ENCODE measurements at places on chromosomes 5 and 9.

DNA sequence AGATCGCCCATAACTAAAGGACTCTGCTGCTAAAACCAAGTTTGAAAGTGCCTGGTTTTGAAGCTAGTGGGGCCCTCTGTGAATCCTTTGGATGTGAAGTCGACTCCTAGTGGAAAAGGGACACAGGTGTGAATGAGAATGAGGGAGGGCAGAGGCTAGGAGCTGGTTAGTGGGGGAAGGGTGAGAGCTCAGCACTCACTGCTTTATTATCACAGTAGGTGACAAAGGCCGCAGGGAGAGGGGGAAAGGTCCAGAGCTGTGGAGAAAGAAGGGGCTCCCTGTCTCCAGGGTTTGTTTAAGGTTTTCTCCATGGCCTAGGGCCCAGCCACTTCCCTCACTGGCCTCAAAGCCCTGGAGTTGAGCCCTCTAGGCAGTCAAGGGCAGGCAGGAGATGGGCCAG is 3.5 kb downstream of the HDHD3 start:
- DNase-seq = no peak

- no peak for DNase-seq
Measured at GRCh38 chr5:17157294-17157693, 60.1 kb upstream of the BASP1 start.

DNA sequence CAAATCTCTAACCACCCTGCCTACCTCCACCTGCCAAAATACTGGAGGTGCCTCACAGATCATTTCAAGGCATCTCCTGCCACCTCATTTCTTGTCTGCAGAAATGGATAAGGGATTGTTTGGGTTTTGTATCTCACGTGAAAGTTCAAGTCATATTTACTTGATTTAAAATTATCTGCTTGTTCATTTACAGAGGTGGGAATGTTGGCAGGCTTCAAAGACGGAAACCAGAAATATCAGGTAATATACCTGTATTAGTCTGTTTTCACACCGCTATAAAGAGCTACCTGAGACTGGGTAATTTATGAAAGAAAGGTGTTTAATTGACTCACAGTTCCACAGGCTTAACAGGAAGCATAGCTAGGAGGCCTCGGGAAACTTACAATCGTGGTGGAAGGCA is 85.4 kb downstream of the CAAP1 start:
- no peak for DNase-seq

- DNase-seq = no peak
Measured at GRCh38 chr5:150197476-150197875, 7.6 kb downstream of the SLC6A7 start.

DNA sequence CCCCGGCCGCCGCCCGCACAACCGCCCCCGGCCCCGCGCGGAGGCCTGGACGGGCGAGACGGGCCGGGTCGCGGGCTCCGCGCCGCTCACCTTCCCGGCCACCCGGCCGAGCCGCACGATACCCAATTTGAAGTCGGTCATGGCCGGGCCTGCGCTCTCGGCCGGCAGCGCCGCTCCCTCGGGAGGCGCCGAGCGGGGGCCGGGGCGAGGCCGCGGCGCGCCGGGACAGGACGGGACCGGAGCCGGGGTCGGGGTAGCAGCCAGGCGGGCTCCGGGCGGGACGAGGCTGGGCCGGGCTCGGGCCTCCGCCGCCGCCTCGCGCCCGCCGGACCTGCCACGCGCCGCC is 216 bp downstream of the ZMYND19 start:
- DNase-seq = no peak
